ENCODE measurements at places on chromosomes 6 and 20. TPM values are rescaled to one million over a fixed set of nuclear protein-coding genes. Genes with fewer than 3 reads are reported as not detected.
A peak's percentile ranks its signal among the peaks of the same experiment; 100 is the strongest.

GRCh38 chr20:41339957-41340326 is 679 bp upstream of the LPIN3 start:
- DNase-seq: peak; percentile 86

DNA sequence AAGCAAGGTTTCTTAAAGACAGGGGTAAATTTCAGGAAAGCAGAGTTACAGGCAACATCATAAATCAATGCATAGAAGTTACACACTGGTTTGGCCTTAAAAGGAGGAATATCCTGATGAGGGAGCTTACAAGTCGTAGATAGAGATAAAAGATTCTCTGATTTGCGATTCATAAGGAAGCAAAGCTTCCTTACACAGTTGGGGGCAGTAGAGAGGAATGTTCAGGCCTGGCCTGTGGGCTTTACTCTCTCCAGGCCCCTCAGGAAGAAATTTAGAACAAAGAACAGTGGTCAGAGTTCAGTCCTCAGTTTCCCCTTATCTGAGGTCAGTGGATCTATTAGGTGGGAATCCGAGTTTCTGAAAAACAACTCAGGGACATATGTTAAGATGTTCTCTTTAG is 19.3 kb downstream of the HLA-C start:
- no peak for DNase-seq

DNA sequence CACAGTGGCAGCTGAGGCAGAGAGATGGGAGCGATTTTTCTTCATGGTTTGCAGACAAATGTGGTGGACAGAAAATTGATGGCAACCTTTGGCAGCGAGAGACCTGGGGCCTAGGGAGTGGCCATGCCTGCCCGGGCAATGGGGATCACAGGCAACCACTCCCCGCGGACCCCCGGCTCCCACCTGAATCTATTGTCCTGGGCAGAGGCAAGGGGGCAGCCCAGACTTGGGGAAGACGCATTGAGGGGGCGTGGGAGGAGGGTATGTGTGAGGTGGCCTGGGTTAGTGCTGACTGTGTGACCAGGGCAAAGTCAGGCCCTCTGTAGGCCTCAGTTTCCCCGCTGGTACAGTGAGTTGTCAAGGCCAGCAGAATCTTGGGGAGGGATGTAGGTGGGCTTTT is 53.6 kb upstream of the BLCAP start:
- DNase-seq: no peak

DNA sequence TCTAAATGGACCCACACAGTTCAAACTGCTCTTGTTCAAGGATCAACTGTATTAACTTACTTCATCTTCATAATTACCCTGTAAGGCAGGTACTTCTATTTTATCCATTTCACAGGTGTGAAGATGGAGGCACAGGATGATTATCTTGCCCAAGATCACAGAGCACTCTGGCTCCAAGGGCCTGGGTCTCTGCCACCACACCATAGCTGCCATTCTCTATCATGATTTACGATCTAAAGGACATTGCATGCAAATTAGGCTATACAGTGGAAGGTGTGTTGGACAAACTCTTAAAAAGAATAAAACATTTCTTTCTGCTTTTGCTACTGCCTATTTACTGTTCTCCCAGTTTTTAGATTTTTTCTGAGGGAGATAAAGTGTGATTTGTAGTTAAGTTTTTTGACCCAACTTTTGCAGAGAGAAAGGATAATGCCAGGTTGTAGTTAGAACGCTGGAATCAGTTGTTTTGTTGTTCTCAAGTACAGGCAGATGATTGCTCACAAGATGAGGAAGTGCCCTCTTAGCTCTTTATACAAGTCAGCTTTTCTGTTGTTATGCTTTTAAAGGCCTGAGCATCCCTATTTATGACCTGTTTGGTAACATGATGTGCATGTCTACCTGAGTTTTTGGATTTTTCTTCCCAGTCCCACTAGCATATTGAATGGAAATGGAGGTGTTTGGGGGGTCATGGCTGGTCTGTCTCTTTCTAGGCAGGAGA is 247.9 kb downstream of the ZFAND3 start:
- DNase-seq: no peak

DNA sequence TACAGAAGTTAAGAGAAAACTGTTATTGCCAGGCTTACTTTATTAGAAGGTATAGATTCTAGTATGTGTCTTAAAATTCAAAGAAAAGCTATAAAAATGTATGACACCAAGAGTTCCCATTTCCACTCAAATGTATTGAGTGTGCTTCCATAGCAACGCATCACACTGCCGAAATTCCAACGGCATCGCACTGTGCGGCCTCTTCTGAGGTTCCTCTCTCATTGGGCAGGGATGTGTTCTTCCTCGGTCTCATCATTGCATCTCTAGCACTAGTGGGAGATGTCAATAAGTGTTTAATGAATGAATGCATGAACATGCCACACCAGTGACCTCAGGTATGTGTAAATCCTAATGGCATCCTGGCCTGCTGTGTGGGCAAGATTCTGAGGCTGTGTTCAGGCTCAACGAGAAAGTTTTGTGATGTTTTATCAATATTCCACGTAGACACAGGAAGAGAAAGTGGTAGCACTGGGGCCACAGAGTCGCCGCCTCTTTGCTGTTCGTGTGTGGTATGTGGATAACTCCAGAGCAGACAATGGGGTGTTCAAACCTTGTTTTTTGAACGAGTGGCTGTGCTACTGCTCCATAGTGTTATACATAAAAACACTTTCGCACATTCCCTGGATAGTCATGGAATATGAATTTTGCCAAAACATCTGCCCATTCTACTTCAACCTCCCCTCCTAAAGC is 171.6 kb downstream of the ADGB start:
- no peak for DNase-seq

DNA sequence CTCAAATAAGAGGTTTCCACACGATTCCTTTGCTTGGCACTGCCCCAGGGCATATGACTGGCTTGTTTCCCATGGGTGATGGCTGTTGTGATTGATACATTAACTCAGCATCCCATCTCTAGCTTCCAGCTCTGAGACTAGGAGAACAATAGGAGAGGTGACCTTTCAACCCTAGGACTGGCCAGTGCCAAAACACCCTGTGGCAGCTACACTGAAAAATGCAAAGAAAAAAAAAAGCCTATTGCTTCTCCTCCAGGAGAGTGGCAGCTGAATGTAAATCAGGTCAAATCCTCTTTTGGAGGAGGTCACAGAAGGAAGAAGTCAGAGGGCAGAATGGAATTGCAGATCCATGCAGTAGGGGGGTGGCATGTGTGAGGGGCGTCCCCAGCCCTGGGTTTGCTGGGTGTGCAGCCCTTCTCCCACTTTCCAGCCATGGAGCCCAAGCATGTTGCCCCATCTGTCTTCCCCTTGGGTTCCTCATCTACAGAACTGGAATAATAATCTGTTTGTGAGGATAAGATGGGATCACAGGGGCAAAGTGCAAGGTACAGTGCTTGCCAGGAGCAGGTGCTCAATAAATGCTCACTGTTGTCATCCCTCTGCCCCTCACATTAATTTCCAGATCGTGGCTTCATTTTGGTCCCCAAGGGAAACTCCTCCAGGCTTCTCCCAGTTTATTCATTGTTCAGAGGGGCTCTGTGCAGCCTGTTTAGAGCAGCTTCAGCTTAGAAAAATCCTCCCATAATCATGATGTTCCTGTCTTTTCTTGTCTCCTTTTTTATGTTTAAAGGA is 245.0 kb upstream of the RIN2 start:
- no peak for DNase-seq

- no peak for DNase-seq
Observed at GRCh38 chr6:44805238-44805846, 417.8 kb downstream of the CDC5L start.

DNA sequence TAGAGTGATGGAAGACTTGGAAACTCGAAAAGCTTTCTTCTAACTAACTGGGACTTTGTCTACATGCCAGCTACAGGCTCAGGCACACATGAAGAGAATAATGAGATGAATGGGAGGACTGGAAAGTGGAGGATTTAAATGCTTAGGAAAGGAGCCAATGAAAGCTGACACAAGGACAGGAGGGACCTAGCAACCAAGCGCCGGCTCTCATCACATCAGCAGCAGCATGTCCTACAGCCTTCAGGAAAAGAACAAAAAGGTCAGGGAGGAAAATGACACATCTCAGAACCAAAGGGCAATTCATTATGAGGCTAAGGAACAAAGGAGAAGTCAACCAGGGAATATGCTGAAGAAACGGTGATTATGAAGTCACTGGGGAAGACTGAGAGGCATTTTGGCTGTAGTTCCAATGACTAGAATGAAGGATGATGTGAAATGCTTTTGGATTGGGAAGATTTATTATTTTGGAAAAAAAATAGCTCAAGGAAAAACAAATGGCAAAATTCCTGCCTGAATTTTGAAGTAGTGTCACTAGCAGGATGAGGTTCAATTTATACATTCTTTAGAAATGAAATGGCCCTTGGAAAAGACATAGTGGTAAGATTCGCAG is 5.7 kb downstream of the BACH2 start:
- no peak for DNase-seq

GRCh38 chr6:42017021-42017643 is 33.2 kb upstream of the TAF8 start:
- peak; percentile 55 for DNase-seq

Gene SLC22A23
- 0.83 TPM for total RNA-seq

Data from activated CD4-positive, alpha-beta memory T cell treated with anti-CD3 and anti-CD28 coated beads, Interleukin-2, amount 10 ng/mL, durations not matched to agents 7 days and 5 days (primary cell).